ENCODE measurements at places on chromosomes 7 and 10. TPM values are rescaled to one million over a fixed set of nuclear protein-coding genes. Genes with fewer than 3 reads are reported as not detected.

The SLIT1 gene
- 0.35 TPM for total RNA-seq

The C10orf71 gene
- not detected for total RNA-seq

The CLDN4 gene
- 0.23 TPM for total RNA-seq

The KDM7A gene
- total RNA-seq, result 3.1 TPM

The SFMBT2 gene
- total RNA-seq, result 0.08 TPM

The LRMDA gene
- 2.3 TPM for total RNA-seq

The CYP26C1 gene
- total RNA-seq, result 0.23 TPM

The EN2 gene
- under 0.01 TPM for total RNA-seq

The AGFG2 gene
- total RNA-seq, result 1.2 TPM

The ARHGAP19 gene
- total RNA-seq, result 4.8 TPM

The TMEM130 gene
- 0.12 TPM for total RNA-seq

The HYAL4 gene
- total RNA-seq, result not detected

The PAX2 gene
- total RNA-seq, result not detected

The DGKB gene
- not detected for total RNA-seq

Measured in smooth muscle cell of the coronary artery (primary cell).